Hepatocyte (in vitro differentiated cells): ENCODE measurements at places on chromosomes 5 and 9. TPM values are rescaled to one million over a fixed set of nuclear protein-coding genes. Genes with fewer than 3 reads are reported as not detected.

- H3K27ac ChIP-seq: no peak overlapping the region
- no peak for DNase-seq
- H3K36me3 ChIP-seq: no peaks in the 10 kb centered on the region
- H3K4me1 ChIP-seq: peaks cover 10% of the 10 kb centered on the region
- H3K4me3 ChIP-seq: no peak overlapping the region
Measured at GRCh38 chr5:169243651-169244422, 57.1 kb downstream of the SLIT3 start.

Gene HNRNPH1
- 392 and 485 TPM in 2 replicates for total RNA-seq

Gene BHMT
- total RNA-seq: 14.1 and 22.1 TPM in 2 replicates

- peak overlapping the region; percentile 68 for H3K27ac ChIP-seq
- H3K36me3 ChIP-seq: no peaks in the 10 kb centered on the region
- H3K4me1 ChIP-seq: peaks cover 22% of the 10 kb centered on the region
Measured at GRCh38 chr5:140245341-140245740, 57.6 kb downstream of the PFDN1 start.

Gene SPATA31E1
- total RNA-seq: 0.08 TPM in 1 of 2 replicates, not detected in the other

DNA sequence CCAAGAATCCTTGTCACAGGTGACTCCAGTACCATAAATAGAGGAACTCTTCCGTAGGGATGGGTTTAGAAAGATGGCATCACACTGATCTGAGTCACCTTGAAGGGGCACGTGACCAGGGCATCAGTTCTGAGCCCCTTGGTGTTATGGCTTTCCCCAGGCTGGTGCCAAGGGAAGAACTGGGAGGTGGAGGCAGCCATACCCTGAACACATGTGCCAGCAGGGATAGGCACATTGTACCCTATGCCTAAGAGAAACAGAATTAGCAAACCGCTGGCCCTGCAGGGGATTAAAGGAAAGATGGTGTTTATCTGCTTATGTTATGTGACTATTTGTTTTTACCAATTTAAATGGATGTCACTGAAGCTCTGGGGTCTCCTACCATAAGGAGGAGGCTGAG lies 196.2 kb downstream of the RGS3 start:
- H3K27ac ChIP-seq: no peak overlapping the region
- H3K27me3 ChIP-seq: peaks cover 17% of the 10 kb centered on the region
- peaks cover 5% of the 10 kb centered on the region for H3K4me1 ChIP-seq
- DNase-seq: no peak
- H3K36me3 ChIP-seq: no peaks in the 10 kb centered on the region
- no peak overlapping the region for H3K4me3 ChIP-seq

GRCh38 chr9:129406278-129407225 lies 214.3 kb downstream of the C9orf50 start:
- H3K4me3 ChIP-seq: no peak overlapping the region
- peaks cover 60% of the 10 kb centered on the region for H3K4me1 ChIP-seq
- H3K27ac ChIP-seq: peak overlapping the region; percentile 91
- DNase-seq: no peak

Gene BARHL1
- total RNA-seq: not detected in 2 replicates

Gene ANKRD18A
- 0.08 and 0.53 TPM in 2 replicates for total RNA-seq

Gene CCNJL
- total RNA-seq: 6.6 and 8.1 TPM in 2 replicates

Gene RNF208
- 1.6 and 2.3 TPM in 2 replicates for total RNA-seq
